Stimulated activated CD4-positive, alpha-beta T cell treated with anti-CD3 and anti-CD28 coated beads, TNF-alpha, amount 100 ng/mL, for 1 hour (primary cell): ENCODE measurements at places on chromosomes 7 and 10.

GRCh38 chr10:78960316-78960800 lies 108.4 kb upstream of the ZMIZ1 start:
- DNase-seq: no peak

DNA sequence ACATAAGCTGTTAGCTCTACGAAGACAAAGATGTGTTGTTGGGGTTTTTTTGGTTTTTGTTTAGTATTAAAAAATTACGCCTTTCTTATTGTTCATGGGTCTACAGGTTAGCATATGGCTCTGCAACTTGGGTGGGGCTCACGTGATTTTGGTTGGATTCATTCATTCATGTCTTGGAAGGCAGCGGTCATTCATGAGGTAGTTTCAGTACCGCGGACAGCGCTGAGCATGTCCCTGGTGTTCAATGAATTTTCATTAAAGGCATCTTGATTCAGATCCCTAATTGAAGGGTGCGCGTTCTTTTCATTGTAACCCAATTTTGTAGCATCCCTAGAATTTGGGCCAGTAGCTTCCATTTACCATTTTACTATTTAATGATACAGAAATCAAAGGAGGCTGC lies 42.9 kb upstream of the TCERG1L start:
- DNase-seq: no peak

GRCh38 chr7:98458090-98458875 lies 57.4 kb upstream of the BAIAP2L1 start:
- no peak for DNase-seq

GRCh38 chr10:36533861-36534260 lies 591.5 kb upstream of the ANKRD30A start:
- DNase-seq: no peak

DNA sequence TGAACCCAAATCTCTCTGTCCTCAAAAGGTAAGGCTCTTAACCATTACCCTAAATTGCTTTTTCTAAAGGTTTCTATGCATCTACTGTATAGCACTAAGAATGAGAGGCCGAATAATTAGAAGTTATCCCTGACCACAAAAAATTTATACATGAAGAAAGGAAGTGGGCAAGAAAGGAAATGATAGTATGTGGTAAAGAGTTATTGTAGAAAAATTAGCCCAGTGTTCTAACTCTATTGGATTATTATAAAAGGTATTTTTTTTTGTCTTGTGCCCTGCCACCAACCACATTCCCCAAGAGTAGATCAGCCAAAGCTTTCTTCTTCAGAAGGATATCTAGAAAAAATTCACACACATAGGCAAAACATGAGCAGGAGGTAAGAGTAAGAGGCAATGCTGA lies 45.4 kb downstream of the DKK1 start:
- no peak for DNase-seq

- no peak for DNase-seq
Observed at GRCh38 chr7:116283595-116284204, 73.4 kb downstream of the TES start.

DNA sequence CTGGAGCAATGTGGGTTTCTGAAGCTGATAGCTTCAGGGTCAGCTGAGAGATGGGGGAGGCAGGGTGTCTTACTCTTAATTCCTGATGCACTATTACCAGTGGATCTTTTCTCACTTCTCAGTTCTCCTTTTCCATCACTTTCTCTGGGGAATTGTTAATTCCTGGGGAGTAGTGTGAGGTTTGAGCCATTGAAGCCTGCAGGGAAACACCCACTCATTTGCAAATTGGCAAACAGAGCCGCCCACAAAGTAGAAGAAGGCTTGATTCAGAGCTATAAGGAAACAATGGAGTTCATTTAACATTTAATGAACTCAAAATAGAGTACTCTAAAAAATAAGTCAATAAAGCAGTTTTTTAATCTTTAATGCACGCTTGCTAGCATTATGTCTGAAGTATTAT lies 4.3 kb upstream of the TECTB start:
- DNase-seq: no peak

GRCh38 chr10:29240986-29241660 lies 47.7 kb upstream of the LYZL1 start:
- no peak for DNase-seq

- no peak for DNase-seq
Observed at GRCh38 chr10:69242852-69243212, 22.7 kb downstream of the HKDC1 start.

DNA sequence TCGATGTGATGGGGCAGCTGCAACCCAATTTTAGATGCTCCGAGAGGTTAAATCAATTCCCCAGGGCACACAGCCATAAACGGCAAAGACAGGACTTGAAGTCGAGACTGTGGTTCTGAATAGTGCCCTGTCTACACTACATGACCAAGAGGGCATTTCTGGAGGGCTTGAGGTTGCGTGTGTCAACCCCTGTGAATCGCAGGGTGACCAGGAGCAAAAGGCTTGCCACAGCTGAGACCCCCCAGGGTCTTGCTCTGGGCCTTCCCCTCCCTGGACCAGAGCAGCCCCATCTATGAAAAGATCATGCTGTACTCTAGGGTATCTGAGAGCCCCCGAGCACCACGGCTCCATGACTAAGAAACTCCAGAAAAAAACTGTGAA lies 26.8 kb upstream of the RASGEF1A start:
- no peak for DNase-seq

DNA sequence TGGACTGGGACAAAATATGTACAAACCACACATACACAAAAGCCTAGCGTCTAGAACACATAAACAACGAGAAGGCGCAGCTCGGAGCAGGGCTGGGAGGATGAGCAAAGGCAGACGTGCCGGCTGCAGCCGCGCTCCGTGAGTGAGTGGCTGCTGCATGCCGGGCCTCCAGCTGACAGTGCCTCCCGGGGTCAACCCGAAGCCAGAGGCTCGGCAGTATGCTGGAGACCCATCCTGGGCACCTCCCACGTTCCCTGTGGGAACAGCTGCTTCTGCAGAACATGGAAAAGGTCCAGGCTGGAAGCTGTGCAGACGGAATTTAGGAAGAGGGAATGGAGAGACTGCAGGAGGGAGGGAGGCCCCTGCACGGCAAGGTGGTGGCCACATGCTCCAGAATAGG lies 3.6 kb upstream of the GPR146 start:
- DNase-seq: no peak

GRCh38 chr10:72814099-72814790 lies 79.3 kb upstream of the OIT3 start:
- no peak for DNase-seq

- no peak for DNase-seq
Observed at GRCh38 chr10:61073391-61073790, 129.4 kb upstream of the RHOBTB1 start.

DNA sequence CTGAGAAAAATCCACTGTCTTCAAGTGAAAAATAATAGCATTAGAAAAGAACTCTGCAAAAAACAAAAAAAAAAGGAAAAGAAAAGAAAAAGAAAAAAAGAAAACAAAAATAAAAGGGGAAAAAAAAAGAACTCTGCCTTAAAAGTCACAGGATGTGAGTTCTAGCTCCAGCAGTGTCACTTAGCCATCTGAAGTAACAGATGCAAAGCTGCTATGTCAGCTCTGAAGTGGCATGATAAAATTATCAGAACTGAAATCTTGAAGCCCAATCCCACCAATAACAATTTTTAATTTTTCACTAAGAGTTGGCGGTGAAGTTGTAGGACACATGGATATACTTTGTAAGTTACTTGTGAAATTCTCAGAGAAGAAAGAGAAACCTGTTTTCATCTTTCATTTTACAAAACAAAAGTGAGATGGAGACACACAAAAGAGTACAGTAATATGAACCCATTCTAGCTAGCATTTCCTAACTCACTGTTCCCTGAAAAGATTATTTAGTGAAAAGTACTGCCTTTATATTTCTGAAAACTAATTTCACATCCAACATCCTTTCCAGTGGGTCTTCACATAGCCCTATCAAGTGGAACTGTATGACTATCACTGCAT lies 103.5 kb downstream of the ELAPOR2 start:
- no peak for DNase-seq
